ENCODE measurements at places on chromosomes 12 and 14.

DNA sequence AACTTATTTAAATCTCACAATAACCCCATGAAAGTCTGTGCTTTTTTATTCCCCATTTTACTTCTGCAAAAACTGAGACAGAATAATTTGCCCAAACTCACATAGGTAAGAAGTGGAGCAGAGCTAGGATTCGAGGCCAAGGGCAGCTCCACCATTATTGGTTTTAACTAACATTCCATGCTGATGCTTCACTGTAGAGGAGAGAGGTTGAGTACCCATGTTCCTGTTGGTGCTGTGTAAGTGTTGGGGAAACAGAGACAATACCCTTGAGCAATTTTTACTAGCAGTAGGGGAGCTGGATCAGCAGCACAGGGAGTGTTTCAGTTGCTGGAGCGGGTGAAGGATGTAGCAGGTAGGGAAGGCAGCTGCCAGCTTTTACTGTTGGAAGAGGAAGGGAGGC is 21.1 kb downstream of the RASSF8 start:
- DNase-seq: no peak

DNA sequence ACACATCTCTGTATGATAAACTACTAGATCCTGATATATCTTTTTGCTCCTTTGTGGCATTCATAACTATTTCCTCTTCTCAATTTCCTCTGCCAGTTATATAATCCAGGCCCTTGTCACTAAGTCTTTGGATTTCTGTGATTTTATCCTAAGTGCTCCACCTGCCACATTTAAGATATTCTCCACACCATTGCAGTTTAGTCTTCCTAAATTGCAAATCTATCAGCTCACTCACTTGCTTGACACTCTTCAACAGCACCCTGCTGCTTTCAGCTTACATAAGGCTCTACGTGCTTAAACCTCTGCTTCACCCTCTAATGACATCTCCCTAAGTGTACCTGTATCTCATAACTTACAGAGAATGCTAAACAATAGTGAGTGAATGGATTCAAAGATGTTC is 1032.2 kb upstream of the SEL1L start:
- no peak for DNase-seq

- DNase-seq: no peak
These were observed 34.1 kb downstream of the ABCB9 start for GRCh38 chr12:122932207-122932606.

GRCh38 chr12:120538281-120539156 is 4.4 kb downstream of the RNF10 start:
- no peak for DNase-seq

GRCh38 chr14:61438497-61438859 is 117.1 kb downstream of the PRKCH start:
- DNase-seq: no peak

DNA sequence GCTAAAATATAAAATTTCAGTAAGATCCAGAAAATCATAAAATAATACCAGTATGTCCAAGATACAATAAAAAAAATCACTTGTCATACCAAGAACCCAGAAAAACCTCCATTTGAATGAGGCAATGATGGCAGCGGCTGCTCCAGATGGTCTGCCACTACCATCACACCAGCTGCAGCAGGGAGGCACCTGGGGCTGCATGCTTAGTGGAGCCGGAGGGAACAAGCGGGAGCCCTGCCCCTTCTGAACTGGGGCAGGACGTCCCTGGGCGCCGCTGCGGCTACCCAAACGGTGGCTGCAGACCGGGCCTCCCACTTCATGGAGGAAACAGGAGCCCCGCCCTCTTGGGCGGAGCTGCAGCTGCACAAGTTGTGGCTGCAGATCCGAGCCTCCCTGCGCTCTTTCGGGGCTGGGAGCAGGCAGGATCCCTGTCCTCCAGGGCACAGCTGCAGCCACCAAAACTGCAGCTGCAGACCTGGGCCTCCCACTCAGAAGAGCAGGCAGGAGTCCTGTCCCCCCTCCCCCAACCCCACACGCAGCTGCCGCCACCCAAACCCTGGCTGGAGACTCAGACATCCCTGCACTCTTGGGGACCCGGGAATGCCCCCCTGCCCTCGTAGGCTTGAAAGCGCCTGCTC is 36.1 kb upstream of the OR5AU1 start:
- DNase-seq: peak; percentile 90

DNA sequence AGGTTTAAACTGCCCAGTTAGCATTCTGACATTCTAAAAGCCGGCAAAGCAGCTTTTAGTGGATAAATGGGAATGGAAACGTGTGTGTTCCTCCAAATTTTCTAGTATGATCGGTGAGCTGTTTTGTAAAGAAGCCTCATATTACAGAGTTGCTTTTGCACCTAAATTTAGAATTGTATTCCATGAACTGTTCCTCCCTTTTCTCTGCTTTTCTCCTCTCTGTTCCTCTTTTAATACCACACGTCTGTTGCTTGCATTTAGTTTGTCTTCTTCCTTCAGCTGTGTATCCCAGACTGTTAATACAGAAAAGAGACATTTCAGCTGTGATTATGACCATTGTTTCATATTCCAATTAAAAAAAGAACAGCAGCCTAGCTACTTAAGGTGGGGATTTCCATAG is 10.7 kb downstream of the DYRK2 start:
- no peak for DNase-seq

DNA sequence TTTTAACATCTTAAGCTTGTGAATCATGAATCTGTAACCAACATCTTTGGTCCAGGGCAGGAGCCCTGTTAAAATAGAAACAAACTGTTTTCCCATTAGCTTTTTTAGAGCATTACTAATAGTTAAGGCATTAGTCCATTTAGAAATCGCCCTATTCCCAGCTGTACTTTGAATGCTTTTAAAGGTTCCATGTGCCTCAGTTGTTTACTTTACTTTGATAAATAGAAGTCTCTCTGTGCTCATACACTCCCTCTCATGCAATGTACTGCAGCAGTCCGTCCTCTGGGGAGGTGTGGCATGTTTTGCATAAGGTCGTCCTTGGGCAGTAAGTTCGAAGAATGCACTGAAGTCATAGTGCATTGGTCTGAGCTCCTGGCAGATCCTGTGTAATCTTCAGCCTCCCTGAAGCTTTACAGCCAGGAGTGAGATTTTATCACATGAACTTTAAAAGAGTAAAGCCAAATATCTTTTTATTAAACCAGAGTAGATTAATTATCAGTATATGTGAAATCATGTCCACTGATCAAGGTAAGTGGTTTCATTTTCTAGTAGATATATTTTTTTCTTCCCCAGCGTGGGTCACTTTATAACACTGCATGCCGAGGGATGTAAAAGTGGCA is 134.7 kb downstream of the FGD4 start:
- no peak for DNase-seq

DNA sequence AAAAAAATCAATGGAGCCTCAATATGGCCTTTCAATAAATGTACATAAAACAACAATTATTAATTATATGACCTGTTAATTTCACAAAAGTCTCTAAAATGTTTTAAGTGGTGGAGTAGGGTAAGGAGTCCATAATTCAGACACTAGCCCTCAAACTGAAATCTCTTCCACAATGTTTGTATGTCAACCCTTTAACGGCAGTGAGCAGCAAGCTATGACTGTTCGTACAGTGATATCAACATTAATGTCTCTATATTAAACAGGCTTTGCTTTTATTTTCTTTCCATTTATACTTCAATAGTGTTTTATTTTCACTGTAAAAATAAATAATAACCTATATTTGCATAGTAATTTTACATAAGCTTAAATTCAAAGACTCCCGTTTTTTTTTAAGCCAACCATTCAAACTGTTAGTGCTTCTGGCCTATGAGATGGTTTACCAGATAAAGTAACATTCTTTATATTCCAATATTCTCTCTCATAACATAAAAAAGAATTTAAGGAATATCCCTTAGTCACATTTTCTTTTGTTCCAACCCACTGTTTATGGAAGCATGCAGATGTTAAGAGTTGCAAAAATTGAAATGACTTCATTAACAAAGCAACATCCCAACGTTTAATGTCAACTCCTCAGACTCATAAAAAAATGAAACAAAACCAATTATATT is 2.3 kb downstream of the CDK17 start:
- no peak for DNase-seq

GRCh38 chr14:66135831-66136230 is 350.3 kb upstream of the CCDC196 start:
- peak; percentile 16 for DNase-seq

DNA sequence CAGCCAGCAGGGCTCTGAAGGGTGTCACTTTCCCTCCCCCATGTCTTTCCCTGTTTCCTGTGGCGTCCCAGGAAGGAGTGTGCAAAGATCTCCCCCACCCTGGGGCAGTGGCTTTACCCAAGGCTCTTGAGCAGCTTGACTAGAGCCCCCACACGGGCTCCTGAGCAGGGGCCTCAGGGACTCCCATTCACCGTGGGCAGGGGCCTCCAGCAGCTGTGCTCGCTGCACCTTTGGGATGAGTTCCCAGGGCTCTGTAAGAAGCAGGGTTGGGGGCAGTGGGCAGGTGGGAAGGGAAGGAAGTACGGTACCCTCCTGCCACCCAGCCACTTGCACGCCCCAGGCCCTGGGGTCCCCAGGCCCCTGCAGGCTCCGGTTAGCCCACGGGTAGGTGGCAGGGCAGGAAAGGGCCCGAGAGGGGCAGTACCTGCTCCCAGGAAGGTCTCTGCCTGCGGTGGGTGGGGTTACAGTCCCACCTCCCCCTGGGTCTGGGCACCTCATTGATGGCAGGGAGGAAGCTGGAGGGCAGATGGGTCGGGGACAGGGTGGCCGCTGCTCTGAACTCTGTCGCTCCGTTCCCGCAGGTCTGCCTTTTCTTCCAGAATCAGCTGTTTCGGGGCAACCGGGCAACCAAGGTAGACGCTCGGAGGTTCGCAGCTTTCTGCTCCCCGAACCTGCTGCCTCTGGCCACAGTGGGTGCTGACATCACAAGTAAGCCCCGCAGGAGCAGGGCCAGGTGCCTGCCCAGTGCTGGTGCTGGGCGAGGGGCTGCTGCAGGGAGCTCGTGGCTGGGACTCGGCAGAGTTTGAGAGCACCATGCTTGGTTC is 13.0 kb downstream of the ASPG start:
- DNase-seq: no peak

GRCh38 chr14:70555890-70556289 is 21.1 kb upstream of the ADAM20 start:
- no peak for DNase-seq

DNA sequence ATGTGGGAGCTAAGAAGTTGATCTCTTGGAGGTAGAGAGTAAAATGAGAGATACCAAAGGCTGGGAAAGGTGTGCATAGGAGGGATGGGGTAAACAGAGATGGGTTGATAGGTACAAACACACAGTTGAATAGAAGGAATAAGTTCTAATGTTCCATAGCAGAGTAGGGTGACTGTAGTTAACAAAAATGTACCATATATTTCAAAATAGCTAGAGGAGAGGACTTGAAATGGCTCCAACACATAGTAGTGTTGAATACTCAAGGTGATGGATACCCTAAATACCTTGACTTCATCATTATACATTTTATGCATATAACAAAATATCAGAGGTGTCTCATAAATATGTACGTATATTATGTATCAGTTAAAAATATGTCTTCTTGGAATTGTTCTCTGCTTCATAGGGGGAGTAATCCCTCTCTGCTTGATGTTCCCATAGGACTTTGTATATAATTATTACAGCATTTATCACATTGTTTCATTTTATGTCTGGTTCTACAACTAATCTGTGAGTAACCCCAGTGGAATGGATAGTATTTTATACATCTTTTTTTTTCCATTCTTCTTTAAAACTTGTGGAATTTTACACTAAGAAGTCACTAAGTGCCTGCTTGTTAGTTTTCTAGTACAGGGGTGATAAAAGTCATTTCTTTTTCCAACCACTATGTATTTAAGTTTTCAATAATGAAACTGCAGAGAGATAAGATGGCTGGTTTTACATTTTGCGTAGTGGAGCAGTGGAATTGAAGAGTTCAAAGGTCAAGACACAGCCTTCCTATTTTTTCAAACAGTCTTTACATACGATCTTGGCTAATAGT is 1940.0 kb upstream of the SEL1L start:
- peak; percentile 2 for DNase-seq

GRCh38 chr14:81273961-81274575 is 53.3 kb upstream of the GTF2A1 start:
- no peak for DNase-seq

DNA sequence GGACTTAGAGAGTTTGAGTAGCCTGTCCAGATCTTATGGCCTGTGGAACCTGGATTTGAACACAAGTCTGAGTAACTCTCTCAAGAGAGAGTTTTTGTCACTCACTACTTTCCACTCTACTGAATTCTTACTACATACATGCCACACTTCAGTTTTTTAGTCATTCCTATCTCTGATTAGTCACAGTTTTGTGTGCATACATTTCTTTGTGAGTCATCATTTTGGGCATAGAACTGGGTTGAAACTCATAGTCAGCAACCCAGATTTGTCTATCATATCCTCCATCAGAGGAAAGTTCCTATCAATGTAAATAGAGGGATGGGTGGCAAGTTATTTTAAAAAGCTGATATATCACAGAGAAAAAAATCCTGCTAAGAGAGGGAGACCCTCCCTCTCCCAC is 42.9 kb downstream of the FLRT2 start:
- DNase-seq: no peak

- DNase-seq: no peak
These were observed 57.9 kb downstream of the RFLNA start for GRCh38 chr12:124352839-124353238.

GRCh38 chr14:60720391-60720790 is 3.8 kb downstream of the SIX4 start:
- DNase-seq: no peak

GRCh38 chr12:85029456-85029855 is 6.6 kb downstream of the TSPAN19 start:
- DNase-seq: peak; percentile 28

DNA sequence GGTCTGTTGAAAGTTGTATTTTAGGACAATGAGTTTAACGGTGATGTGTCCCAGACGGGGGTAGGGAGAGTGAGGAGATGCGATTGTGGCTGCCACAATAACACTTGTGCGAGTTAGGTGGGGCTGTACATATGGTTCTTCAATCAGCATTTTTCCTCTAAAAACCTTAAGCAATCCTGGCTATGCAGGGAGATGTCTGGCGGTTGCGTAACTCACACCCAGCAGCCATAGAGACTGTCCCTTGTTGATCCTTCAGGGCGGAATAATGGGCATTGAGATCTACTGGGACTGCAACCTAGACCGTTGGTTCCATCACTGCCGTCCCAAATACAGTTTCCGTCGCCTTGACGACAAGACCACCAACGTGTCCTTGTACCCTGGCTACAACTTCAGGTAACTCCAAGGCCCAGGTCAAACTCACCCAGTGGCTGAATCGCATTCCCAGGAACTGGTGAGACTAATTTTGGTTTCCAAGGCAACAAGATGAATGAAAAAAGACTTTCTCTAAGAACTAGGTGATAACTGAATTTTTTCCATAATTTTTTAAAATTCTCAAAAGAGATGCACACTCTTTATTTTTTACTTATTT is 34.6 kb downstream of the P2RX7 start:
- no peak for DNase-seq

GRCh38 chr14:99732436-99733210 is 48.5 kb downstream of the CYP46A1 start:
- DNase-seq: no peak

Measured in SK-N-DZ (cell line).